Right renal cortex interstitium (tissue), 3 donors: ENCODE measurements at places on chromosomes 2 and 18.

- no peak for DNase-seq
Observed at GRCh38 chr2:108575132-108575966, 41.1 kb downstream of the LIMS1 start.

DNA sequence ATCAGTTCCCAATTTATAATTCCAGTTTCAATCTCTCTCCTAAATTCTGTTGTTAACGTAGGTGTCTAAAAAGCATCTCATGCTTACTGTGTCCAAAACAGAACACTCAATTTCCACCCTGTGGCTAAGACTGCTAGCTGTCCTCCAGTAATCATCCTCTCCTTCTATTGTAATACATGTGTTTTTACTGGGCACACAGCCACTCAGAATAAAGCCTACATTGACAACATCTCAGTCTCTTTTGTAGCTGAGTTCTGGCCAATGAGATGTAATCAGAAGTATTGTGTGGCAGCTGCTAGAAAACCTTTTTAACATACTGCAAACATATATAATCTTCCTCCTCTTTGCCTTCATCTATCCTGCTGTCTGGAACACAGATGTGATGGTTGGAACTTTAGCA lies 29.4 kb upstream of the TSPYL6 start:
- no peak for DNase-seq

DNA sequence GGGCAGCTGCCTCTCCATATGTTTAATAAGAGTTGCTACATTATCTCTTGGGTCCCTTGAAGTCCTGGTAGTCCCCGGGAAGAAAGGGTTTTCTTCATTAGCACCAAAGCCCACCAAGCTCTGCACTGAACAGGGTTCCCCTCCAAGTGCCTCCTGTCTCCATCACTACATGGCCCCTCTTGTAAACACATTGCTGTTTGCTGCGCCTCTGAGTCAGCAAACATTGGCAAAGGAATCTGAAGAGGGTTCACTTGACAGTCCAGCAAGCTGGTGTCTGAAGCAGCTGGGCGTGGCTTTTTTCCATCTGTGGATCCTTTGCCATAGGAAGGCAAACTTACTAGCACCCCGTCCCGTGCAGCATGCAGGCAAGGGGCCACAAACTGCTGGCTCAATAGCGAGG lies 82.8 kb downstream of the TEX51 start:
- no peak for DNase-seq

DNA sequence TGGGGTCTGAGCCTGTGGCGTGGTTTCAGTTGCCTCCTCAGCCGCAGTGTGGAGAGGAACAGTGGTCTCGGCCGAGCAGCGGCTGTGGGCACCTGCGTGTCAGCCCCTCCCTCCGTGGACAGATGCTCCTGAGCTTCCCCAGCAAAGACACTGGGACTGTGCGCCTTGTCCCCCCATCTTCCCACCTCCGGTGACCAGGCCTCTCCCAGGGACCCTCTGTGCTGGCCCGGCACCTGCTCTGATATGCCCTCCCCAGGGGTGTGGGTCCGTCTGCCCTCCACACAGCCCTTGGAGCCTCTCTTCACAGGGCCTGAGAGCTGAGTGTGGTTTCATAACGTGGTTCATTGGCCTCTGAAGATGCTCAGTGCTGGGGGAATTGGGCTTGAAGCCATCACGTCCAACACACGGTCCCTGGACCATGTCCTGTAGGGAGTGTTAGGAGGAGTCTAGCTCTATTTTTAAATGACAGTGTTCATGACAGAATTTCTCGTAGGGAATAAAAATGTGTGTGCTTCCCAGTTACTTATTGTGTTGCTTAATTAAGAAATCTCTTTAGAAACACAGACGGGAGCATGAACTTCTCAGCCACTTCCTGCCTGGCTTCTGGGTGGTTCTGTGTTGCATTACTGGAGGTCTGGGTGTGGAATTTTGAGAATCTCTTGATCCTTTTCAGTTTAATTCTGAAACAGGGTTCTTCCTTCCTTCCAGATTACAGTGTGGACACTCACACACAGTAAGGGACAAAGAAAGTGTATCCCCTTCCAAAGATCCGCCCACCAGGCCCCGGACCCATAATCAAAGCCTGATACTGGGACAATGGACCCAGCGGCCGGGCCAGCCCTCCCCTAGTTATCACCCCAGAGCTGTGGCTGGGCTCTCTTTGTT lies 110.7 kb downstream of the NFATC1 start:
- DNase-seq: no peak

- DNase-seq: no peak
Observed at GRCh38 chr2:60614319-60614718, 60.9 kb upstream of the BCL11A start.

- no peak for DNase-seq
Observed at GRCh38 chr2:224666951-224667553, 49.1 kb downstream of the CCDC195 start.

- no peak for DNase-seq
Observed at GRCh38 chr2:142870526-142870925, 6.9 kb upstream of the KYNU start.

DNA sequence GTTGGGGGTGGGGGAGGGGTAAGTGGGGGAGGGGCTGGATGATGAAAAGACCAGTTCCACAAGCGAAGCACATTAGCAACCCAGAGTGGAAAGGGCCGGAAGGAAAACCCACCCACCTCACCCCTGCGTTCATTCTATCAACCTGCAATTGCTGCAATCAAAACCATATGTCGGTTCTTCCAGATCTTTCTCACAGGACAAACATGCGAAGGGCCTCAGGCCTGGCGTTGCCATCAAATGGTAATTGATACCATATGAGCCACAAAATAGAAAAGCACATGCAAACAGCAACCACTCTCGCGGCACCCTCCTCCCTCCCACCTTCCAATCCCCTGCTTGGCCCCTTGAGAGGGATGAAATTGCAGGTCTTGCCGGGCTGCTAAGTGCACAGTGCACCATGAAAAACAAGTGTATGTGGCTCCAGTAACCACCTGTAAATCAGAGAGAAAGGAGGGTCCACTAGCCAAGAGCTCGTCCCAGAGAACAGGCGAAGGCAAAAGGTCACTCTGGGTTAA lies 287.5 kb downstream of the TCF4 start:
- no peak for DNase-seq

- DNase-seq: no peak
Observed at GRCh38 chr2:143475041-143475776, 346.0 kb downstream of the ARHGAP15 start.

- DNase-seq: no peak
Observed at GRCh38 chr2:12957251-12957650, 240.5 kb downstream of the TRIB2 start.

DNA sequence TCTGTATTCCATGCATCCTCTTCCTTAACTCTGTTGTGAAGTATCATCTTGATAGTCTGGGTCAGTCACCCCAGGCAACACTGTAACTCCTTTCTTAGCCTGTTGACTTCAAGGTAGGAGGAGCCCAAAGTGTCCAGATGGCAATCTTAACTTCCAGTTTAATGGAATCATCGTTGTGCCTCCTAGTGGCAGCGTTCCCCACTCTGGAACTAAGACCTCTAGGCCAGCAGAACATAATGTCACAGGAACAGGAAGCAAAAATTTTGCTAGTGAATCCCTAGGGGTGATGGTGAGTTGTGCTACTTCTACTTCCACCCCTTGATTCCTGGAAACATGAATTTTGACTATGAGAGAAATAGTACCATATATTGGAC lies 11.7 kb downstream of the SGPP2 start:
- DNase-seq: no peak

DNA sequence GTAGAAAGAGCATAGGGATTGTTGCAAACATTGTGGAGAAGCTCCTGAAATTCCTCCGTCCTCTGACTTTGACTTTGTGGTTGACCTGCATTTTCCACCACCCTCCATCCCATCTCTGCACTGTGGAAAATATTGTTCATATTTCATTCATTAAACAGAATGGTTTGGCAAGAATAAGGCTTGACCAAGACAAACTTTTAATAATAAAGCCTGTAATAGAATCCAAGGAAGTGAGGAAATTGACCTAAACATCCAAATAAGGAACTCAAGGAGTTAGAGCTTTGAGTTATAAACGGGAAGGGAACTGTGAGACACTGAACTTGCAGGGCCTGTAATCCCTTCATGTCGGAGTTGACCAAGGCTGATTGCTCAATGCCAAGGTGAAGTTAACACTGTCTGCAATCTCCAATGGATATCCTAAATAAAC lies 115.2 kb downstream of the GFPT1 start:
- no peak for DNase-seq

GRCh38 chr2:218852911-218853667 lies 6.5 kb upstream of the WNT6 start:
- DNase-seq: no peak

- DNase-seq: no peak
Observed at GRCh38 chr2:10599921-10600320, 89.9 kb downstream of the NOL10 start.

- DNase-seq: no peak
Observed at GRCh38 chr2:176525086-176525485, 255.8 kb downstream of the MTX2 start.

- DNase-seq: no peak
Observed at GRCh38 chr2:62611854-62612253, 93.7 kb upstream of the EHBP1 start.

- DNase-seq: no peak
Observed at GRCh38 chr2:28545590-28546200, 49.8 kb downstream of the PLB1 start.

GRCh38 chr2:224694502-224694901 lies 21.7 kb downstream of the CCDC195 start:
- no peak for DNase-seq

- no peak for DNase-seq
Observed at GRCh38 chr2:228367356-228367755, 185.9 kb upstream of the SPHKAP start.

- no peak for DNase-seq
Observed at GRCh38 chr2:48965204-48965603, 189.1 kb downstream of the FSHR start.

DNA sequence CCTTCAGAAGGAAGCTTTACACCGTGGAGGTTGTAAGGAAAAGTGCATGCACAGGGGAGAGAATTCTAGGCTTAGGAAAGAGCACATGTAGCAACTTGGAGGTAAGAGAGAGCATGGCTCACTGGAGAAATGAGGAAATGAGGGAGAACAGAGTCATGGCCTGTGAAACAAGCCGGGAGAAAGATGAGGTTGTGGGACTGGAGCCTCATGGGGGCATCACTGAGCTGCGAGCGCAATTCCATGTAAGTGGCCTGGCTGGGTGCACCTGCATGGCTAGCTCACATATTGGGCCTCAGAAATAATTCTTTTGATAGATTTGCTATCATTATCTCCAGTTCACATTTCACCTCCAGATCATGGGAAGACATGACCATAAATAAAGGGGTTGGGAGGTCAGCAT lies 785.5 kb upstream of the RAB6C start:
- DNase-seq: no peak

- DNase-seq: no peak
Observed at GRCh38 chr2:220185766-220186305, 558.4 kb downstream of the SLC4A3 start.

DNA sequence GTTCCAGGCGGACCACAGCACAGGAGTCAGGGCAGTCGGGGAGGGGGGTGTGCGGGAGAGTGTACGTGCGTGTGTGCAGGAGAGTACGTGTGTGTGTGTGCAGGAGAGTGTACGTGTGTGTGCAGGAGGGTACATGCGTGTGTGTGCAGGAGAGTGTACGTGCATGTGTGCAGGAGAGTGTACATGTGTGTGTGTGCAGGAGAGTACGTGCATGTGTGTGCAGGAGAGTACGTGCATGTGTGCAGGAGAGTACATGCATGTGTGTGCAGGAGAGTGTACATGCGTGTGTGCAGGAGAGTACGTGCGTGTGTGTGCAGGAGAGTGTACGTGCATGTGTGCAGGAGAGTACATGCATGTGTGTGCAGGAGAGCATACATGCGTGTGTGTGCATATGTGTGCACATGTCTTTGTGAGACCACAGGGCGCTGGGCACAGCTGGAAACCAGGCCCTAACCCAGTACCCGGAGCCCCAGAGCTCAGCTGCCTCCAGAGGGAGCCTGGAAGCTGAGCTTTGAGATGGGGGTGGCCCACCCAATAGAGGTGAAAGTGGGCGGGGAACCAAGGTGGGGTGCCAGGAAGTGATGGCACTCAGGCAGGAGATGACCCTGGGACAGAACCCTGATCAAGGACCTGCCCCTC lies 13.9 kb upstream of the KLHL30 start:
- DNase-seq: no peak

- DNase-seq: no peak
Observed at GRCh38 chr2:64470071-64470470, 16.1 kb downstream of the LGALSL start.

DNA sequence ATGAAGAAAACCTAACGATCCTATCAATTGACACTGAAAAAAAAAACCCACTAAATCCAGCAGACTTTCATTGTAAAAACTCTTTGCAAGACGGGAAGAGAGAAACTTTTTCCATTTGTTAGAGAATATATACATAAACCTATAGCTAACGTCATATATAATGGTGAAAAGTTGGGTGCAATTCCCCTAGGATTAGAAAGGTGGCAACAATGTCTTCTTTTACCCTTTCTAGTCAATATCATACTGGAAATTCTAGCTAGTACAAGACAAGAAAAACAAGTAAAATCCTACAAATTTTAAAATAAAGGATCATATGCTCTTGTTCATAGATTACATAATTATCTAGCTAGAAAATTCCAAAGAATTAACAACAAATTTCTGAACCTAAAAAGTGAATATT lies 1596.5 kb upstream of the LRRTM1 start:
- DNase-seq: no peak

DNA sequence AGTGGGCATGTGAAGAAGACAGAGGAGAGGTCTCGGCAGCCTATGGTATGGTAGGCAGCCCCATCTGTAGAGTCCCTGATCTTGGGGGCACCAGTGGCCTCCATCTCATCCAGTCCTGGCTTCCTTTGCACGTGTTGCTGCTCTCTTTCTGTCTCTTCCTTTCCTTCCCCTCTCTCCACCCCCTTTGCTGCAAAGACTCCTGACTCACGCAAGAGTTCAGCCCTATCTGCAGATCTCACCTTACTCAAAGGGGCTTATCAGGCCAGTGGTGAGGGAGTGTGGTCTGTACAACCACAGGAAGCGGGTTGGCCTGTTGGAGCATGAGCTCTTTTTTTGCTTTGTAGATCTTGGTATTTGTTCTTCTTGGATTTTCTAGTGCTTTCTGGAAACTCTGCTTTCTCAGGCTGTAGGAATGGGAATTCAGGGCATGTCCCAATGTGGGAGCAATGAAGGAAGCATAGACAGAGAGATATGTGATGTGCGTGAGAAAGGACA lies 14.6 kb upstream of the NT5DC4 start:
- no peak for DNase-seq

DNA sequence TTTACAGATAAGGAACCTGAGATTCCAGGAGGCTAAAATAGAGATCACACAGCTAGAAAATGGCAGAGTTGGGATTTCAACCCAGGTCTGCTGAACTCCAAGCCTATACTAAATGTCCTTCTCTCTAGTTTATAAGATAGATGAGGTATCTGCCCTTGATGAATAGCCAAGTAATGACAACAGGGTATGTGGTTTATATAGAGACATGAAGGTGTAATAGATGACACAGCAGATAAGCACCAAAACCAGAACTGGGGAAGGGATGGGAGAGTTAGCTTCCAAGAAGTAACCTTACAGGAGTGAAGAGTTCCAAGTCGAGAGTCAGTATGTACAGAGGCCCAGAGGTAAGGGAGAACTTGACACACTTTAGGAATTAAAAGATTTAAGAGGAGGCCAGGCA lies 104.7 kb upstream of the UBXN4 start:
- no peak for DNase-seq
